ENCODE measurements at places on chromosomes 2 and 18.

GRCh38 chr18:12255626-12256026 is 1.5 kb downstream of the CIDEA start:
- no peak for DNase-seq

DNA sequence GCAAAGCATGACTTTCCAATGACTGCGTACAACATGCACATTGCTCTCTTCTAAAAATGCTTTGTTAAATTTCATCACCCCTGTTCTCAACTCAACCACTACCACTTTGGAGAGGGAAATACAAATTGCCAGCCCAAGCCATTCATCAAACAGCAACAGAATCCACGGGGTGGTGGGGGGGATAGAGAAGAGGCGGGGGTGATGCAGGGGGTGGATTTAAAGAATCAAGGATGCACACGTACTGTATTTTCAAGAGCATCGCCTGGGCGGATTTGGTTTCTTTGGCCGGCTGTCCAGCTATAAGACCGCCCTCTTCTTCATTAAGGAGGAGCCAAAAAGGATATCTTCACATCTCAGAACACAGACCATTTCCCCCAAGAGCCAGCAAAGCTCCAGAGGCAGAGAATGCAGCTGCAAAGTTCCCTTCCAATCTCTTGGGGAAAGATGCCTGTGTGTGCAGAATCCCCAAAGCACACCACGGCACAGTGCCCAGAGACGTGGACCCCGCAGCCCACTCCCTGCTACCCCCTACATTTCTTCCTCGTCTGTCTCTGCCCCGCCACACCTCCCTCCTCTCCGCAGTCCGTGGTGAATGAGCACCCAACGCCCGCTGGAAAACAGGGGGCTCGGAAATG is 977 bp downstream of the SLC8A1 start:
- no peak for DNase-seq

DNA sequence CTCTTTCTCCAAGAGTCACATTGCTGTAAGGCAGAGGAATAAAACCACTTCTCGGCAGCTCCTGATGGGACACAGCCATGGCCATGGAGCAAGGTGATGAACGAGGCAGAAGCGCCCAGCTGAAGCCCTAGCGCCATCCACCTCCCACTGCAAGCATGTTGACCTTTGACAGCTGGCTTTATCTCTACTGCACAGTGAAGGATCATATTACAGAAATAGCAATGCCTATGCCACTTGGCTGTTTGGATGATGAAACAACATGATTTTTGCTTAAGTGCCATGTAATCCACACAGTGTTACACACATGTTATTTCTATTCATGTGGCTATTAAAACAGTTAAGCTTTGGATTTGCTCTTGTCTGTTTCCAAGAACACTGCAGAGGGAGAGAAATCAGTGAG is 167.7 kb downstream of the VAPA start:
- no peak for DNase-seq

DNA sequence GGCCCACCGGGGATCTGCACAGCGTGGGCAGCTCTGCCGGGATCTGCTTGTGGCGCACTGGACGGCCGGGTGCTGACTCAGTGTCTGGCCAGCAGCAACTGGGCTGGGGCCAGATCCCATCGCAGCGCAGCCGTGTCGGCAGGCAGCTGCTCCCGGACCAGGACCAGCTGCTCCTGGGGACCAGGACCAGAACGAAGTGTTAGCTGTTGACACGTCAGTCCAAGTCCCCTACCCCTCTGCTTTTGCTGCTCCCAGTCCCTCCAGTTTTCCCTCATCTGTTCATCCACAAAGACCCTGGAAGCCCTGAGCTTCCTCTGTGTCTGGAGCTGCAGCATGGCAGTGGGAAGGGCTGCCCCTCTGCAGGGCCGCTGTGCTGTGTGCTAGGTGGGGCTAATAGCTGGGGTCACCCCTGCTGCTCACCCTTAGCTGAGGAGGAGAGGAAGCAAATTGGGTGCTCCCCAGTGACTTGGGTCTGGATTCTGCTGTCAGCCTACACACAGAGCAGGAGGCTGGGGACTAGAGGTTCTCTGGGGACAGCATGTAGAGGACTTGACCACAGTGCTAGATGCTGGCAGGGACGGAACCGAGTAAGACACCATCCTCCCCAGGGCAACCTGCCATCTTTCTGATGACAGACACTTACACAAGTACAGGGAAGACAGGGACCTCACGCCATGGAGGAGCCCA is 16.9 kb upstream of the KIF1A start:
- DNase-seq: no peak

DNA sequence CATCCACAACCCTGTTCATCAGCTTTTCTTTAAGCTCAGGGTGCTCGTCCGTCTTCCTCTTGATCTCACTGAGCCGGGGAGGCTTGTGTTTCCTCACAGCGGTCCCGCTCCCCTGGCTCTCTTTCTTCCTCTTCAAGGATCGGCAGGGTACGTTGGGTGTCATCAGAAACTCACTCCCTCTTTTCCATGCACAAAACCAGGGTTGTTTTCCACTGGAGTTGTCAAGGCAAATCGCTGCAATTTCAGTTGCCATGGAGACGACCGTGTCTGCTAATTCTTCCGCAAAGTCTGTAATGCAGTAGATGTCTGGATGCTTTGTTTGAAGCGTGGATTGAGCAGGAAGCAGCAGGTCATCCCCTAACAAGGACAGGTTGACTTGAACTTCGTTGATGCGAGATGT is 146.4 kb downstream of the DAW1 start:
- DNase-seq: no peak

DNA sequence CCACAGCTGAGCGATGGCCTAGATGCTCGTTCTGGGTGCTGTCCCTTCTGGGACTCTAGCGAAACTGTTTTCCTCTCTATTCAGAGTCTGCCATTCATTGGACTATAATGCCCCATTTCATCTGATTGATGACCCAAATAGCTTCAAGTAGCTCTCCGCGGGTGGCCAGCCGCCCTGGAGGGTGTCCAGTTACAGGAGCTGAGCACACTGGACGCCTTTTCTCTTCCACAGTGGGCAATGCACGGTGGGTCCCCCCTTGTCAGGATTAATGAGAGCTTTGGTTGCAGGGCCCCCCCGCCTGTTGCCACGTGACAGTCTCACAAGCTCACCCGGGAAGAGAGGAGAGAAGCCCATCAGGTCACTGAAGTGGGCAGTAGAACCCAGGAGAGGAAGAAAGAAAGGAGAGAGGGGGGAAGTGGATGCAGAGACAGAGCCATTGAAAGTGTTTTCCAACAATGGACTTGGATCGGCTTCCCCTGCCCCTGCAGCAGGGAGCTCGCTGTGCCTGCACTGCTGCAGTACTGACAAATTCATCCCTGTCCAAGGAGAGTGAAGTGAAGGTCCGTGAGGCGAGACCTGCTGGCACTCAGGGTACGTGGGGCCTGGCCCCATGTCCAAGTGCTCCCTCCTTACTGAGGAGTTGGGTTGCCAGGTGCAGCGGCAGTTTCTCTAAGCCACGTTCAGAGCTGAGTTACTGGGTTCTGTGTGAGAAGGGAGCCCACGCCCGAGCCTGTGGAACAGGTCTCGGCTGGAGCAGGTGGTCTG is 44.8 kb downstream of the DIPK1C start:
- DNase-seq: peak; percentile 82

- no peak for DNase-seq
Observed at GRCh38 chr2:197998702-197999101, 194.3 kb downstream of the PLCL1 start.

GRCh38 chr2:27071277-27071989 is at the start of gene OST4:
Gene OST4, minus strand, starts transcription at chr2:27071654.
- DNase-seq: peak; percentile 93

- no peak for DNase-seq
Observed at GRCh38 chr2:213022987-213023386, 128.4 kb downstream of the IKZF2 start.

- peak; percentile 6 for DNase-seq
Observed at GRCh38 chr2:220552790-220553535, 925.5 kb downstream of the SLC4A3 start.
